ENCODE measurements at places on chromosomes 12 and 14. TPM values are rescaled to one million over a fixed set of nuclear protein-coding genes. Genes with fewer than 3 reads are reported as not detected.

- DNase-seq, result no peak
These were observed 91.7 kb upstream of the SFSWAP start for GRCh38 chr12:131619106-131619642.

The FOXN4 gene
- 1.9 TPM for total RNA-seq

GRCh38 chr12:76284816-76285750 is 63.1 kb downstream of the BBS10 start:
- no peak for DNase-seq

GRCh38 chr14:44778604-44779003 is 183.1 kb downstream of the KLHL28 start:
- DNase-seq, result peak; percentile 87

GRCh38 chr12:119828300-119828699 is 48.8 kb downstream of the CIT start:
- DNase-seq, result no peak
